ENCODE measurements at places on chromosomes 16 and 17. TPM values are rescaled to one million over a fixed set of nuclear protein-coding genes. Genes with fewer than 3 reads are reported as not detected.

ZNF23 gene
- 5.4 TPM for total RNA-seq

FUS gene
- total RNA-seq, result 51.4 TPM

MPP3 gene
- 4.2 TPM for total RNA-seq

SOX8 gene
- 0.15 TPM for total RNA-seq

Measured in bronchus fibroblast of lung (primary cell).